Fibroblast of gingiva (primary cell): ENCODE measurements at places on chromosomes 7 and 10.

DNA sequence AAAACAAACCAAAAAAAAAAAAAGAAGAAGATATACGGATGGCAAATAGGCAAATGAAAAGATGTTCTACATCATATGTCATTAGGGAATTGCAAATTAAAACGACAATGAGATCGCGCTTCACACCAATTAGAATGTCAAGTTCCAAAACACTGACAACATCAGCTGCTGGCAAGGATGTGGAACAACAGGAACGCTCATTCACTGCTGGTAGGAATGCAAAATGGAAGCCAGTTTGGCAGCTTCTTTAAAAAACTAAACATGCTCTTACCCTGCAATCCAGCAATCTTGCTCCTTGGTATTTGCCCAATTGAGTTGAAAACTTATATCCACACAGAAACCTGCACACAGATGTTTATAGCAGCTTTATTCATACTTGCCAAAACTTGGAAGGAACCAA is 34.8 kb downstream of the CALML5 start:
- no peak for DNase-seq

- no peak for DNase-seq
Measured at GRCh38 chr10:5400468-5401240, 4.0 kb downstream of the TUBAL3 start.

- DNase-seq: no peak
Measured at GRCh38 chr7:80521809-80522208, 9.9 kb upstream of the GNAT3 start.

- DNase-seq: no peak
Measured at GRCh38 chr10:78777466-78777865, 291.3 kb upstream of the ZMIZ1 start.

DNA sequence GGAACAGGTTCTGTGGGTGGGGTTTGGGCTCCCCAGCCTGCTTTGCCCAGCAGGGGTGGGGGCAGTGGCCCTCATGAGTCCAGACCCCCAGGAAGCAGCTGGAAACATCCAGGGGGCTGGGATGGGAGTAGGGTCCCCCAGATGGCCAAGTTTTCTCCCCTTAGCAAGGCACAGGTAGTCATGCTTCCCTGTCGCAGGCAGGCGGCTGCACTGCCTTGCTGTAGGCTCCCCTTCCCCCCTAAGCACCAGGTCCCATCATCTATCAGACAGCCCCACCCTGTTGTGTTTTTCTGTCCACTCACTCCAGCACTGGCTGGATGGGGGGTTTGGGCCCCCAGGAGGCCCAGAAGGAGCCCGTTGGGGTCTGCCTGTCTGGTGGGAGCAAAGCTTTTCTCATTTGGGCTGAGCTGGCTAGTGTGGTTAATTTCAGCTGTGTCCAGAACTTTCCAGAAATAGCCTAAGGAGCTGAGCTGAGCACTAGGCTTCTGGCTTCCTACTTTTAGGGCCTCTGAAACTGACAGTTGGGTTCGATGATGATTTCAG is 7.9 kb downstream of the BRI3 start:
- DNase-seq: no peak
